Astrocyte of the cerebellum (primary cell): ENCODE measurements at places on chromosomes 13 and 19.

GRCh38 chr13:27442797-27443196 is 7.6 kb downstream of the MTIF3 start:
- no peak for DNase-seq

GRCh38 chr13:32036126-32036695 is 4.6 kb downstream of the FRY start:
- no peak for DNase-seq

DNA sequence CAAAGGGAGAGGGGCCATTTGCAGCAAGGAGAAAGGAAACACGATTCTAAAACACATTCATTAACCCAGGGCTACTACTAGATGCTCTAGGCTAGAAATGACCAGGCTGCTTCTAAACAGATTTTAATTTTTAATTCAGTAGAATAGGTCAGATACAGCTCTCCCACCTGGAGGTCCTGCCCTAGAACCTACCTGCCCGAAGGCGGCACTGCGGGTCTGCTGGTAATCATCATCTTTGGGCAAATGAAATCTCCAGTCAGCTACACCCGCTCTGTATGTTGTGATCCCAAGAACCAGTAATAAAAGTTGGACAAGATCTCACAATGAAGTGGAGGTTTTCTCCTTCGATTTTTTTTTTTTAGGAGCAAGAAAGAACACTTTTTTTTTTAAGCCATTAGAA is 345.3 kb downstream of the ENOX1 start:
- no peak for DNase-seq

GRCh38 chr19:14661372-14661924 is 13.2 kb downstream of the ADGRE3 start:
- no peak for DNase-seq

DNA sequence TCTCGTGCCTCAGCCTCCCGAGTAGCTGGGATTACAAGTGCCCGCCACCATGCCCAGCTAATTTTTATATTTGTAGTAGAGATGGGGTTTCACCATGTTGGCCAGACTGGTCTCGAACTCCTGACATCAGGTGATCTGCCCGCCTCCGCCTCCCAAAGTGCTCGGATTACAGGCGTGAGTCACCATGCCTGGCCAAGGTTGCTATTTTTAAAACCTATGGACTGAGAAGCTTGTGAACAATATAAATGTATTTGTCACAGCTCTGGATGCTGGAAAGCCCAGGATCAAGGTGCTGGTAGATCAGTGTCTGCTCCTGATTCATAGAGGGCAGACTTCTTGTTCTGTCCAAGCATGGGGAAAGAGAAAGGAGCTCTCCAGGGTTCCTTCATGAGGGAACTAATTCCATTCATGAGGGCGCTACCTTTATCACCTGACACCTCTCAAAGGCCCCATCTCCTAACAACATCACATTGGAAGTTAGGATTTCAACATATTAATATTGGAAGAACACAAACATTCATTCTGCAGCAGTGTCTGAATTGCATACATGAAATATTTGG is 16.1 kb downstream of the CARD8 start:
- no peak for DNase-seq

- DNase-seq = no peak
Measured at GRCh38 chr19:29454109-29454508, 71.7 kb upstream of the VSTM2B start.
